ENCODE measurements at places on chromosomes 7 and 10. TPM values are rescaled to one million over a fixed set of nuclear protein-coding genes. Genes with fewer than 3 reads are reported as not detected.

DNA sequence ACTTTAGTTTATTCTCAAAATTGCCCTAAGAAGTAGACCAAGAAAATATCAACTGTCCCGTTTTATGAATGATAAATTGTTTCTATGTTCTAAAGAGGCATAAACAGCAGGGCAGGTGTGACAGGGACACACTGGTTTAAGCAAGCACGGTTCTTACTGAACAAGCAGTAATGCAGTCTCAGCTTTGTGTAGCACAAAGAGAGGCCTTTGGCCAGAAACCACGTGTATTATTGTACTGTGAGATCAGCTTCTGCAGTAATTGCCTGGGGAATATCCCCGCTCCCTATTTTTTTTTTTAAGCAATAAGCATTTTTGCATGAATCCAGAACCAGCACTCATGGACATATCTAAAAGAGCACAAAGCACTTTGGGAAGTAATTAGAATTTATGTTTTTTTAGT is 255.4 kb downstream of the WDR11 start:
- H3K27me3 ChIP-seq, result no peaks in the 10 kb centered on the region
- peaks cover 2% of the 10 kb centered on the region for H3K4me1 ChIP-seq
- H3K36me3 ChIP-seq, result no peaks in the 10 kb centered on the region
- no peak overlapping the region for H3K27ac ChIP-seq
- H3K4me3 ChIP-seq, result no peak overlapping the region

GRCh38 chr7:107931740-107932515 is 40.9 kb downstream of the DLD start:
- peaks cover 61% of the 10 kb centered on the region for H3K36me3 ChIP-seq
- H3K27ac ChIP-seq, result no peak overlapping the region
- H3K4me3 ChIP-seq, result peak overlapping the region; percentile 64
- H3K27me3 ChIP-seq, result no peaks in the 10 kb centered on the region

- H3K27me3 ChIP-seq, result no peaks in the 10 kb centered on the region
- no peaks in the 10 kb centered on the region for H3K4me1 ChIP-seq
Measured at GRCh38 chr10:62001898-62002297, 100.4 kb downstream of the ARID5B start.

CYP3A4 gene
- total RNA-seq, result not detected

DNA sequence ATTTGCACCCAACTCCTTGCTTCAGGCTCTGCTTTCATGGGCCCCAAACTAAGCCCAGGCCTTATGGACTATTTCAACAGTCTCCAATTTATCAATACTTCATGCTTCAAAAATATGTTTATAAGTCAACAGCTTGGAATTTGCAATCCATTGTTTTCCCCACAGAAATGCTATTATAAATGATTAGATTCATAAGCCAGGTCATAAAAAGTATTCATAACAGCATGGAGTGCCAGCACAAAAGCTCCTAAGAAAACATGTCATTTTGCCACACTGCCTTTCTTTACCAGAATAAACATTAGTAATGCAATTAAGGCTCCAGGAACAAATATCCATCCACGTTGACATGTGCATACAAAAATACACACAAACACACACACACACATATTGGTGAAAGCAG is 30.1 kb downstream of the OSBPL3 start:
- H3K4me1 ChIP-seq, result no peaks in the 10 kb centered on the region
- DNase-seq, result no peak
- H3K27ac ChIP-seq, result no peak overlapping the region
- no peaks in the 10 kb centered on the region for H3K27me3 ChIP-seq
- no peak overlapping the region for H3K4me3 ChIP-seq
- no peaks in the 10 kb centered on the region for H3K36me3 ChIP-seq

PPA1 gene
- 117 TPM for total RNA-seq

HOXA10 gene
- total RNA-seq, result not detected
